RWPE2 (cell line): ENCODE measurements at places on chromosomes 7 and 10.
A peak's percentile ranks its signal among the peaks of the same experiment; 100 is the strongest.

DNA sequence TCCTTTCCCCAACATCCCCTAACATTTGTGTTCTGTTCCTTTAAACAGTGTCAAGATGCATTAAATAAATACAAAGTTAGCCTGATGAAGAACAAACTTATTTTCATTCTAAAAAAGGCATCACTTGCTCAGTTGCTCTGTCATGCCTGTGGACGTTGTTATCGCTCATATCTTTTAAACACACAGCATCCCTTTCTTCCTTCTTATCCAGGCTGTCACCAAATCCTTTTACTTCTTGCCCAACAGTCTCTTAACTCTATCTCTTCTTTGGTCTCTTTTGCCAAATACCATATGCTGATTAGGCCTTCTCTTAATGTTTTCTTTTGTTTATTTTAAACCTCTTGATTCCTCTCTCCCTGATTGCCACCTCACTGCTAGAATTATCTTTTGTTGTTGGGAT lies 43.9 kb downstream of the DKK1 start:
- no peak overlapping the region for H3K27ac ChIP-seq
- peaks cover 9% of the 10 kb centered on the region for H3K4me1 ChIP-seq
- no peak for DNase-seq
- H3K36me3 ChIP-seq: no peaks in the 10 kb centered on the region
- H3K4me3 ChIP-seq: no peak overlapping the region
- no peaks in the 10 kb centered on the region for H3K27me3 ChIP-seq

- H3K36me3 ChIP-seq: no peaks in the 10 kb centered on the region; the same call in 1 of the 2 replicates
- H3K27me3 ChIP-seq: no peaks in the 10 kb centered on the region
- no peak for DNase-seq
- peaks cover 30% of the 10 kb centered on the region for H3K4me1 ChIP-seq
- H3K4me3 ChIP-seq: no peak overlapping the region
Observed at GRCh38 chr10:62033125-62033524, 131.6 kb downstream of the ARID5B start.

GRCh38 chr7:28977881-28978280 lies 19.8 kb upstream of the TRIL start:
- H3K36me3 ChIP-seq: no peaks in the 10 kb centered on the region
- no peak for DNase-seq
- H3K27me3 ChIP-seq: no peaks in the 10 kb centered on the region
- no peak overlapping the region for H3K4me3 ChIP-seq
- no peak overlapping the region for H3K27ac ChIP-seq

DNA sequence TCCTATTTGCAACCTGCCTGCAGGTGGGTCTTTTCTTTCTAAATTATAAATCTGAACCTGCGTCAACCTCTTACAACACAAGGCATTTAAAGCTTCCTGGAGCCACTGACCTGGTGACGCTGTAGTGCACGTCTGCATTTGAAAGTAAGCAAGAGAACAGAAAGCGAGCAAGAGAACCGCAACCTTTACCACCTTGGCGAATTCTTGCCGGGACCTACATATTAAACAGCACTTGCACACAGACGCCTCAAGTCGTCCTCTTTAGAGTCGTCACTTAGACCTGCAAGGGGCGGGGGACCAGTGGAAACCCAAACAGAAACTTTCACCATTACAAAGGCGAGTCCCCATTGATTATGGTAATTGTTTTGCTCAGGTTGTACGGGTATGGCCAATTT lies 9.5 kb downstream of the GLI3 start:
- H3K36me3 ChIP-seq: peaks cover 9% of the 10 kb centered on the region; the same call in 1 of the 2 replicates
- no peak for DNase-seq
- no peak overlapping the region for H3K4me3 ChIP-seq

- H3K27me3 ChIP-seq: no peaks in the 10 kb centered on the region
- H3K4me1 ChIP-seq: no peaks in the 10 kb centered on the region
- H3K27ac ChIP-seq: no peak overlapping the region
Observed at GRCh38 chr7:32462977-32463376, 27.2 kb downstream of the LSM5 start.

DNA sequence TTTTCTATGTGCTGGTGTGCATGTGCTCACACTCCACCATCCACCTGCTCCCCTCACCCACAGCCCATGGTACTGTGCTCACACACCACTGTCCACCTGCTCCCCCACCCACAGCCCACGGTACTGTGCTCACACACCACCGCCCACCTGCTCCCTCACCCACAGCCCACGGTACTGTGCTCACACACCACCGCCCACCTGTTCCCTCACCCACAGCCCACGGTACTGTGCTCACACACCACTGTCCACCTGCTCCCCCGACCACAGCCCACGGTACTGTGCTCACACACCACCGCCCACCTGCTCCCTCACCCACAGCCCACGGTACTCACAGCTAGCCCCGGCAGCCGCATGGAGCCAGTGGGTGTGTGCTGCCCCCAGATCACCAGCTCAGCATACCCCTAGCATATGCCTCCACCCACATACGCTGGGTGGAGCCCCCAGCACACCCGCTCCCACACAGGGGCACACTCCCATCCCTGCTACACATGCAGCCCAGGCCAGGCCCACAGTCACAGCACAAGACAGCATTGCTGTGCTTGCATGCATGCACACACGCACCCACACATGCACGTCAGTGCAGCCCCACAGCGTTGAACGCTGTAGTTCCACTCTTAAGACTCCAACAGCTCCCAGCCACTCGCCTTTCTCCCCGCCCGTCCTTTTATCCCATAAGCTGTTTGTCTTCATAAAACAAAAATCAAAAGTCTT lies 62.0 kb downstream of the PAX2 start:
- no peak overlapping the region for H3K4me3 ChIP-seq
- H3K27me3 ChIP-seq: peaks cover 89% of the 10 kb centered on the region
- H3K27ac ChIP-seq: no peak overlapping the region

GRCh38 chr10:11177381-11177780 lies 159.7 kb downstream of the CELF2 start:
- no peaks in the 10 kb centered on the region for H3K36me3 ChIP-seq
- DNase-seq: no peak
- H3K4me3 ChIP-seq: no peak overlapping the region
- H3K27ac ChIP-seq: no peak overlapping the region
- no peaks in the 10 kb centered on the region for H3K4me1 ChIP-seq

- H3K27me3 ChIP-seq: no peaks in the 10 kb centered on the region
- H3K4me1 ChIP-seq: peaks cover 18% of the 10 kb centered on the region
- no peak overlapping the region for H3K4me3 ChIP-seq
- no peaks in the 10 kb centered on the region for H3K36me3 ChIP-seq
Observed at GRCh38 chr7:131038153-131038552, 289.5 kb upstream of the MKLN1 start.

DNA sequence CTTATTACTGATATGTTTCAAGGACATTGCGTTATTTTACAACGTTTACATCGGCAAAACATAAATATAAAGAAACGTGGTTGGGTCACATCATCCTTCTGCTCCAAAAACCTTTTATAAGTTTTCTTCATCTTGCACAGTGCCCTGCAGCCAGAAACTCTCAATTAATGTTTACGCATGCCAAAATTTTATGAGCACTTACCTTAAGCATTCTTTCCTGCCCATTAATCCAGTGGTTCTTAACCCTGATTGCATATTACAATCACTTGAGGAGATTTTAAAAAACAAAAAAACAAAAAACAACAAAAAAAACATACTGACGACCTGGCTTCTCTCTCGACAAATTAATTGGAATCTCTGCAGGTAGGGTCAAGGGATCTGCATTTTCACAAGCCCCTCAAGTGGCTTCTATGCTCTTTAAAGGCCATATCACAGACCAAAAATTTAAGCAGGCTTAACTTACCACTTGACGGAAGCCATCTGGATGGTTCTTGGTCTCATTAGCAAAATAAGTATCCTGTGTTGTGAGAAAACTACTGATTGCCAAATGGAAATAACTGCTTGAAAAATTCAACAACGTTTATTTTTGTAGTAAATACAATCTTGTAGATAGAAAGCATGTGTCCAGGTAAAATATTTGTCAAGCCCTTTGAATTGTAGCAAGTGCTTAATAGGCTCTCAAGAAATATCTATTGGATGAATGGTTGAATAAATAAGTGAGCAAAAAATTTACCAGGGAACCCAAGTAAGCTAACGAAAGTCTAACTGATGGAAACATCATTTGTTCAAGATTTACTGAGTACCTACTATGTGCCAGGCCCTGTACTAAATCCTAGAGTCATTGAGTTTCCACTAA lies 30.9 kb upstream of the SLC16A12 start:
- no peak overlapping the region for H3K27ac ChIP-seq
- no peaks in the 10 kb centered on the region for H3K27me3 ChIP-seq
- no peak for DNase-seq

DNA sequence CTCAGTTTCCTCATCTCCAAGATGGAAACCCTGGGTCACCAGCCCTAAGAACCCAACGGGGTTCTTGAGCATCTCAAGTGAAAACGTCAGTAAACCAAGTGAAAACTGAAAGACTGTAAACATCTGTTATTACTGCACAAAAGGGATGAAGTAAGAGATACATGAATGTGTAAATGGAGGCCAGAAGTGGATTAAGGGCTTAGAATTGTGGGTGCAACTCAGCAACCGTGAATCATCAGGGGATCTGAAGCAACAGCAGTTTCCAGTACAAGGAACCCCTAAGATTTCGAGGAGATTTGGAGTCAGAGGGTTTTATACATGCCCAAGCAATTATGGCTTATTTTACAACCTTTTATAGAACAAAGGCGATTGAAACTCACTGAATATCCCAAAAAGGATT lies 95.7 kb upstream of the SVIL start:
- H3K4me3 ChIP-seq: no peak overlapping the region
- H3K27me3 ChIP-seq: no peaks in the 10 kb centered on the region

DNA sequence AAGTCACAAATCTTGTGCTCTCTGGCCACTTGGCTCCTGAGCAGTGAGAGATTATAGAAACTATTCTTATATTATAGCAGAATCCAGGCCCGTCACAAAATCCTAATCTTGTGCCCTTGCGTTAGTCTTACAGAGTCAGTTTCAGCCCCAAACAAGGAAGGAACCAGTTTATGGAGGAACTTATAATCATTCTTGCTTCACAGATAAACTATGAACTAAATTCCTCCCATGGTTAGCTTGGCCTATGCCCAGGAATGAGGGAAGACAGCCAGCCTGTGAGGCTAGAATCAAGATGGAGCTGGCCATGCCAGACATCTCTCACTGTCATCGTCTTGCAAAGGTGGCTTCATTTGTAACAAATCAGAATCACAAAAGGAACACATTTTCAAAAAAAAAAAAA lies 199.7 kb upstream of the PITRM1 start:
- no peak overlapping the region for H3K4me3 ChIP-seq
- DNase-seq: no peak
- no peaks in the 10 kb centered on the region for H3K27me3 ChIP-seq
- no peaks in the 10 kb centered on the region for H3K36me3 ChIP-seq
- no peak overlapping the region for H3K27ac ChIP-seq
- no peaks in the 10 kb centered on the region for H3K4me1 ChIP-seq

DNA sequence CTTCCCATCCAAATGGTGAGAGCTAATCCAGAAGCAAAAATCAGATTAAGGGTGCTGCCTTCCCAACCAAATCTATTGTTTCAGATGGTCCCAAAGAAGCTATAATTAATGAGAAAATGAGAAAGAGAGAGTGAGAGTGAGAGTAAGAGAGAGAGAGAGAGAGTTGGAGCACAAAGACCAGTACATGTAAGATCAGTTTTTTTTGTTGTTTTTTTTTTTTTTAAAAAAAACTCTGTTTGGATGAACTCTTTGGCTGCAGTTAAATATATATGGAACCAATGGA lies 305.6 kb downstream of the PTEN start:
- DNase-seq: no peak
- no peaks in the 10 kb centered on the region for H3K4me1 ChIP-seq
- H3K27me3 ChIP-seq: no peaks in the 10 kb centered on the region
- no peak overlapping the region for H3K4me3 ChIP-seq
- no peaks in the 10 kb centered on the region for H3K36me3 ChIP-seq

GRCh38 chr10:131908151-131908550 lies 7.3 kb downstream of the PPP2R2D start:
- H3K27ac ChIP-seq: no peak overlapping the region
- H3K27me3 ChIP-seq: no peaks in the 10 kb centered on the region
- DNase-seq: no peak
- H3K4me1 ChIP-seq: peaks cover 32% of the 10 kb centered on the region

- H3K4me3 ChIP-seq: no peak overlapping the region
- H3K27me3 ChIP-seq: no peaks in the 10 kb centered on the region
- no peaks in the 10 kb centered on the region for H3K36me3 ChIP-seq
- H3K4me1 ChIP-seq: no peaks in the 10 kb centered on the region
- no peak for DNase-seq
- no peak overlapping the region for H3K27ac ChIP-seq
Observed at GRCh38 chr10:35933491-35933890, 291.4 kb upstream of the FZD8 start.

- H3K27me3 ChIP-seq: no peaks in the 10 kb centered on the region
- H3K4me1 ChIP-seq: no peaks in the 10 kb centered on the region
- no peak overlapping the region for H3K27ac ChIP-seq
- DNase-seq: no peak
Observed at GRCh38 chr7:27586825-27587224, 75.9 kb downstream of the HIBADH start.

GRCh38 chr7:94135180-94135579 lies 131.0 kb upstream of the BET1 start:
- H3K27me3 ChIP-seq: no peaks in the 10 kb centered on the region
- H3K4me1 ChIP-seq: peaks cover under 1% of the 10 kb centered on the region
- no peak for DNase-seq
- no peaks in the 10 kb centered on the region for H3K36me3 ChIP-seq
- no peak overlapping the region for H3K4me3 ChIP-seq

DNA sequence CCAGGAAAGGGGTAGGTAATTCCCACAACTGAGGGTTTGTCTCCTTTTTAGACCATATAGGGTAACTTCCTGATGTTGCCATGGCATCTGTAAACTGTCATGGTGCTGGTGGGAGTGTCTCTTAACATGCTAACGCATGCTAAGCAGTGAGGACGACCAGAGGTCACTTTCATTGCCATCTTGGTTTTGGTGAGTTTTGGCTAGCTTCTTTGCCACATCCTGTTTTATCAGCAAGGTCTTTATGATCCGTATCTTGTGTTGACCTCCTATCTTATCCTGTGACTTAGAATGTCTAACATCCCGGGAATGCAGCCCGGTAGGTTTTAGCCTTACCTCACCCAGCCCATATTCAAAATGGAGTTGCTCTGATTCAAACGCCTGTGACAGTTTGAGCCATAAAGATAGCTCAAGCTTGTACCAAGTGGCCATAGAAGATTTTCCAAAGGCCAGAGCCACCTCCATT lies 176.0 kb upstream of the NAMPT start:
- H3K4me1 ChIP-seq: peaks cover 14% of the 10 kb centered on the region
- H3K4me3 ChIP-seq: no peak overlapping the region
- H3K27ac ChIP-seq: peak overlapping the region; percentile 51
- DNase-seq: no peak
- no peaks in the 10 kb centered on the region for H3K36me3 ChIP-seq
- H3K27me3 ChIP-seq: no peaks in the 10 kb centered on the region

- H3K27ac ChIP-seq: no peak overlapping the region
- H3K4me1 ChIP-seq: no peaks in the 10 kb centered on the region
- no peak for DNase-seq
- H3K4me3 ChIP-seq: no peak overlapping the region
Observed at GRCh38 chr7:129006636-129007414, 48.1 kb downstream of the TNPO3 start.

- peaks cover 17% of the 10 kb centered on the region for H3K36me3 ChIP-seq
- no peaks in the 10 kb centered on the region for H3K27me3 ChIP-seq
- H3K4me1 ChIP-seq: no peaks in the 10 kb centered on the region
- no peak overlapping the region for H3K4me3 ChIP-seq
Observed at GRCh38 chr7:76020031-76020714, 25.8 kb upstream of the TMEM120A start.

- H3K27ac ChIP-seq: no peak overlapping the region
- H3K27me3 ChIP-seq: no peaks in the 10 kb centered on the region
- no peak overlapping the region for H3K4me3 ChIP-seq
- H3K4me1 ChIP-seq: no peaks in the 10 kb centered on the region
- no peaks in the 10 kb centered on the region for H3K36me3 ChIP-seq
Observed at GRCh38 chr7:105682341-105683060, 101.2 kb upstream of the EFCAB10 start.
